A549 treated with GW870086 at 1 μM for 4 hours (cell line): ENCODE measurements at places on chromosomes 6 and 20. TPM values are rescaled to one million over a fixed set of nuclear protein-coding genes. Genes with fewer than 3 reads are reported as not detected.

Gene PPIL6
- total RNA-seq: 1.9 to 3.9 TPM (median 2.6 TPM) in 5 replicates

Gene B3GALT4
- total RNA-seq: 0.38 to 0.91 TPM (median 0.81 TPM) in 5 replicates

Gene OXT
- total RNA-seq: not detected in 5 replicates

Gene OR2H2
- total RNA-seq: not detected in 5 replicates

Gene CDH4
- total RNA-seq: 6.0 to 8.7 TPM (median 7.7 TPM) in 5 replicates
